ENCODE measurements at places on chromosomes 6 and 20.

- no peak for DNase-seq
Measured at GRCh38 chr20:19566226-19566945, 191.7 kb upstream of the RIN2 start.

GRCh38 chr20:38880952-38881735, 45.1 kb upstream of the FAM83D start:
- no peak for DNase-seq

DNA sequence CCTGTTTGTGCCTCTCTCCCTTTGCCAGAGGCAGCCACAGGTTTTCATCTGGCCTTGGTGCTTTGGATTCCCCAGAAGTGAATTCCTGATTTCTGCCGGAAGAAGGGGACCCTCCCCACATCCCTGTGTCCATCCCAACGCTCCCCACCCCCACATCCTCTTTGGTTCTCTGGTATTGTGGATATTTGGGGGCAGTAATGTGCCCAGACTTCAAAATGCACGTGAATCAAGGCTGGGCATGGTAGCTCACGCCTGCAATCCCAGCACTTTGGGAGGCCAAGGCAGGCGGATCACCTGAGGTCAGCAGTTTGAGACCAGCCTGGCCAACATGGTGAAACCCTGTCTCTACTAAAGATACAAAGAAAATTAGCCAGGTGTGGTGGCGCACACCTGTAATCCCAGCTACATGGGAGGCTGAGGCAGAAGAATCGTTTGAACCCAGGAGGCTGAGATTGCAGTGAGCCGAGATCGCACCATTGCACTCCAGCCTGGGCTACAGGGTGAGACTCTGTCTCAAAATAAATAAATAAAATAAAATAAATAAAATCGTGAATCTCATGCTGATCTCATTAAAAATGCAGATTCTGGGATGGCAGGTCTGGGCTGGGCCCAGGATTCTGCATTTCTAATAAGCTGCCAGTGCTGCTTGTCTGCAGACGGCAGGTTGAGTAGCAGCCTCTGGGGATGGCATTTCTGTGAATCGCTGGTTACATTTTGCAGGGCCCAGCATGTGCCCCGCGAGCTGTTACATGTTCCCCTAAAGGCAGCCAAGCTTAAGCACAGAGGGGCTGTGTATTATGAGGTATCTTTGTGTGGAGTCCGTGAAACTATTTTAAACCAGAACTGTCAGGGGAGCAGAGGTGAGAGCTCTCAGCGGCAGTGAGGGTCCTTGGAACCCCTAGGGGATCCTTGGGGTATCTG, 49.0 kb downstream of the SYNJ2 start:
- no peak for DNase-seq

- no peak for DNase-seq
Measured at GRCh38 chr20:42936482-42936881, 253.2 kb downstream of the PTPRT start.

DNA sequence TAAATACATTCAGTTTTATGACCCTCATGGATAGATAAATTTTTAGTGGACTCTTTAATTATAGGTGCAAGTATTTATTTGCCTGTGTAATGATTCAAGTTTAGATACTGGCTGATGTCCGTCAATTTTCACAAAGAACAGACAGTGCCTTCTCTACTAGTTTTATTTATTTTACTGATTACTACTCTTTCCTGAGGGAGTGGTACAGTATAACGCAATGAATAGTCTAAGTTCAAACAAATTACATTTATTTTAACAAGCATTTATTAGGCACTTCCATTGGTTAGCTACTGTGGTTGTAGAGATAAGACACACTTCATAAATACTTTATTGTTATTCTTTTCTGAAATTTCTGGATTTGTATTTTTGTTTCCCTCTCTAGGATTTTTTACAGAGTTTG, 74.3 kb downstream of the ADGRG6 start:
- no peak for DNase-seq

- no peak for DNase-seq
Measured at GRCh38 chr6:157845493-157846259, 22.6 kb downstream of the SNX9 start.

DNA sequence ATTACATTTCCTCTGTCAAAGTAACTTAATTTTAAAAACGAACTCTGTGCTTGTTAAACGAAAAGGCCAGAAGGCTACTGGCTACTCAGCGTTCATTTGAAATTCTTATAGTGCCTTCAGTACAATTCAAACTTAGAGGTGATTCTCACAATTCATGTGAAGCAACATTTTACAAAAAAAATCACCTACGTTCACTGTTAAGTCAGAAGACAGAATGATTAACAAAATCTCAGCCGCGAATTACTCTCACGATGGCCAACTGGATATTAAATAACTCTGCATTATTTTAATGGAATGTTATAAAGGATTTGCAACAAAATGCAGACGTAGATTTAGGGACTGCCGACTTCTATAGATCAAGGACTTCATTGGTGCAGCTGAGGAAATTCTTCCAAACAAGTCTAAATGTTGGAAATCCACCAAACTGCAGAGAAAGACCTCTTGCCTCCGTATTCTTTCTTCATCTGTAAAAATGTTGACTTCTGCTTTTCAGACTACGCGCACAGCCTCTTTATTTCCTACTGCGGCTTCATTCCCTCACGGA, 1.6 kb upstream of the QKI start:
- DNase-seq: no peak

DNA sequence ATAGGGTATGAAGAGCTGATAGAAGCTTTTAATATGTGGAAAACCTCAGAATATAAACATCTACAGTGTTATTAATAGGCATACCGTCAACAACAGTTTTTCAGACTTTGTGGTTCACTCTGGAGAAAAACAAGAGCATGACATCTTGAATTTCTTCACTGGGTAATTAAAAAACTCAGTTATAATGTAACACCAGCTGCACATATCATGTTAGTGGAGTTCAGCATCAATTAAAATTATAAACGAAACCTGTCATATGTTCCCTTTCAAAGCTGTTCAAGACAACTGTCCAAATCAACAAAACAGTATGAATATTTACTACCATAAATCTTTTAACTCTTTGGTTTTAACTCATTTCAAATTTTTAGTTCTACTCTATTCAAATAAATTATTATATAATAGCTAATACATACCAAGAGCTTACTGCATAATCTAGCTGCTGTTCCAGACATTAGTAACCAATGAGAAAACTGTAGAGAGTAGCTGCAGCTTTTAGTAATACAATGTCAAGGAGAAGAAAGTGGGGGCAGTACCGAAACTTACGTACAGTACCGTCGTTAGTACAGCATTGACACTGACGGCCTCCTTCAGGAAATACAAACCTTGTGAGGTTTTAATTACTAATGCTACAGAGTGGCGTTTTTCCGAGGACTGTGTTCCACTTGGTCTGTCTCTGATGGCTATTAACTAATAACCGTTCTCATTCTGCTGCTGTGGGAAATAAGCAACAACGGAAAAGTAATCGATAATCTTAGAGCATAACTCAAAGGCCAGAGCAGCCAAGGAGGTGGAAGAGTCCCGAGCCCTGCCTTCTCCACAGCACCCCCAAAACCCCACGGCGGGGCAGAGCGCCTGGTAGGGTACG, 532 bp upstream of the PM20D2 start:
- DNase-seq: peak; percentile 47

DNA sequence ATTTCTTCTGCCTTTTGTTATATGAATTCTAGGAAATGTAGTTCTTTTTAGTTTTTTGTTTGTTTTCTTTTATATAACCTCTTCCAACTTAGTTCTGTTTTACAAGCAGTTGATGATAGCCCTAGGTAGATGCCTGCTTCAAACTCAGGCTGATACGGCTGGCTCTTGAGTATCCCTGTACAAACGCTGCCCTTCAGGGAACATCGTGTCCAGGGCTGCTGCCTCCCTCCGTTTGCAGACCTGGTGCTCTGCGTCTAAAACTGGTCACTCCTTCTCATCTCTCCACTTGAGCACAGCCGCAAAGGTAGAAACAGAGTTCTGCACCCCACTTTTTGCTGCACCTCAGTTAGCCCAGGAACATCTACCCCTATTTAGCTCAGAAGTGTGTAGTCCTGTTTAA, 310.1 kb downstream of the PRL start:
- DNase-seq: no peak

DNA sequence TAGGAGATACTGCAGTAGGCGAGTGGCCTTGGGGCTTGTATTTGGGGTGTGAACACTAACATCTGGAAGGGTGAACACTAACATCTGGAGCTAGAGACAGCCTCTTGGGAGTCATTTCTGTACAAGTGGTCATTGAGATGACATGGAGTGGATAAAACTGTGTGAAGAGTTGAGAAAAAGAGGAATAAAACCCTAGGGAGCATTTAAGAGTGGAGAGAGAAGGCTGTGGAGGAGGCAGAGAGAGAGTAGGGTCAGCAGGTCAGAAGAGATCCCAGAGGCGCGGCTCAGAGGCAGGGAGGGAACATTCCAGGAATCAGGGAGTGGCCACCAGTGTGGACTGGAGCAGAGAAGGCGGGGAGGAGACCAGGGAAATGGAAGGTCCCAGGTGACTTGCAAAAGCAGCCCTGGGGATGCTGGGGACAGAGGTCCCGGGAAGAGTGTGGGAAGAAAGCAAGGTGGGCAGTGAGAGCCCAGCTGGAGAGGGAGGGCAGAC, 202.0 kb upstream of the RNF24 start:
- DNase-seq: no peak

- no peak for DNase-seq
Measured at GRCh38 chr6:35014341-35014740, 125.3 kb downstream of the ANKS1A start.

DNA sequence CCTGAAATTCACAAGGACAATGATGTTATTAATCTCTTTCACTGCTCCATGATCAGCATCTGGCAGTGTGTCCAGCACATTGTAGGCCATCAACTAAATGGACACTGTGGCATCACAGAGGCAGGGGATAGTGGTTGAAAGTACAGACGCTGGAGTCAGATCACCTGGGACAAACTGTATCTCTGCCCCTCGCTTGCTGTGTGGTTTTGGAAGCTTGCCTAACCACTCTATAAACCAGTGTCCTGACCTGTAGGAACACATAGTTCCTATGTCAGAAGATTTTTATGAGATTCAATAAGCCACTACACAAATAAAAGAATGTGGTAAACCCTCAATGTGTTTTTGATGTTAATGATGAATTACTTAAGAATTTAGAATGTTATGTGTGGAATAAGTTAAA, 219.3 kb upstream of the RNF217 start:
- no peak for DNase-seq

- DNase-seq: no peak
Measured at GRCh38 chr6:15804164-15805154, 141.6 kb upstream of the DTNBP1 start.

- DNase-seq: no peak
Measured at GRCh38 chr6:54102238-54102637, 9.0 kb upstream of the MLIP start.

- no peak for DNase-seq
Measured at GRCh38 chr20:35339007-35339406, 46.8 kb upstream of the FAM83C start.

GRCh38 chr6:3411967-3412778, 44.7 kb downstream of the SLC22A23 start:
- DNase-seq: no peak

DNA sequence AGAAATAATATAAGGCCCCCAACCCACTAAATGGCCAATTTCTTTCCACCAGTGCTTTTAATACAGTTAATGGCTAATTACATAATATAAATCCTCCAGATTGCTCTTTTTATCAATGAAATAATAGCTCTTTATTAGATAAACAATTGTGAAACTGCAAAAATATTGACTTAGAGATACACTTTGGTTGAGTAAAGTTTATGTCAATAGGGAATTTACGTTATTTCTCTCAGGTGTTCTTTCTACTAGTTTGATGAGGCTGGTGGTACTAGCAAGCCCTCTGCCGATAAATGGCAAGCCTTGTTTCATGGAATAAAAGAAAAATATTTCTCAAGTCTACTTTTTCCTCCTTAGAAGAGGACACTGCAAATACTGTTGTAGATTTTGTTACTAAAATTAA, 18.9 kb downstream of the RFX6 start:
- DNase-seq: no peak

Measured in NCI-H1105 (cell line).